T-cell (primary cell): ENCODE measurements at places on chromosomes 11 and 22. TPM values are rescaled to one million over a fixed set of nuclear protein-coding genes. Genes with fewer than 3 reads are reported as not detected.
A peak's percentile ranks its signal among the peaks of the same experiment; 100 is the strongest.

GRCh38 chr22:21646608-21647590, 4.8 kb downstream of the SDF2L1 start:
- peak; percentile 77 for DNase-seq

DNA sequence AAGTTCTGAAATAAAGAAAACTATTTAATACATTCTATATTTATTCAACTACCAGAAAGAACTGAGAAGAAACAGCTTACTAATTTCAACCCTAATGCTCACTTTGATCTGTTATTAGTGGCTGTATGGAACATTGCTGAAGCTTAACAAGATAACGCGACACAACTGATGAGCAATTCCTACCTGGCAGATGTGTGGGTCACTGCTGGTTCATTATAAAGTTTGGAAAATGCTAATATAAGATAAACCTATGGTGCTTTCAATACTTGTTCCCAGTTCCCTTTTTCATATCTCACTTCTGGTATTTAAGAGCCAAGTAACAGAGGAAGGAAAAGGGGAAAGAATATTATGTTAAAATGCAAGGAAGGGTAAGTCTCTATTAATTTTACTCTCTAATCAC, 10.5 kb downstream of the CTSC start:
- no peak for DNase-seq

DNA sequence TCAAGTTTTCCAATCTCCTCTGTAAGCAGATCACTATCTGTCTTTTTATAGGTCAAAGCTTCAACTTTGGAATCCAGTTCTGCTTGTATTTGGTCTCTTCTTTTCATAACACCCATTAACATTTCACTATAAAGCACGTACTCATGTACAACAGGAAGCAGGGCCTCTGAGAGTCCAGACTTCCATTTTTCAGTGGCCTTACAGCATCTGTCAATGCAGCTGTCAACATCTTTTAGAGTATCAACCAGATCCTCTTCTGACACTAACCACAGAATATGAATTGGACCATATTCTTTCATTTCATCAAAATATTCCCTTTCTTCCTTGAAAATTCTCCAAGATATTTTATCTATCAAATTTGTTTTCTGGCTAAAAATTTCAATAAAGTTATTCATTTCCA, 24.7 kb upstream of the SLN start:
- no peak for DNase-seq

- DNase-seq = no peak
Measured at GRCh38 chr11:20388096-20389055, 860 bp downstream of the PRMT3 start.

GRCh38 chr22:24097961-24098391, 83.3 kb upstream of the SUSD2 start:
- no peak for DNase-seq

GRCh38 chr22:20647586-20648305, 126.2 kb upstream of the SERPIND1 start:
- DNase-seq = no peak

GRCh38 chr22:36901411-36902142, 11.9 kb upstream of the CSF2RB start:
- DNase-seq = no peak

GRCh38 chr22:48382197-48382596, 1445.5 kb downstream of the BRD1 start:
- no peak for DNase-seq

DNA sequence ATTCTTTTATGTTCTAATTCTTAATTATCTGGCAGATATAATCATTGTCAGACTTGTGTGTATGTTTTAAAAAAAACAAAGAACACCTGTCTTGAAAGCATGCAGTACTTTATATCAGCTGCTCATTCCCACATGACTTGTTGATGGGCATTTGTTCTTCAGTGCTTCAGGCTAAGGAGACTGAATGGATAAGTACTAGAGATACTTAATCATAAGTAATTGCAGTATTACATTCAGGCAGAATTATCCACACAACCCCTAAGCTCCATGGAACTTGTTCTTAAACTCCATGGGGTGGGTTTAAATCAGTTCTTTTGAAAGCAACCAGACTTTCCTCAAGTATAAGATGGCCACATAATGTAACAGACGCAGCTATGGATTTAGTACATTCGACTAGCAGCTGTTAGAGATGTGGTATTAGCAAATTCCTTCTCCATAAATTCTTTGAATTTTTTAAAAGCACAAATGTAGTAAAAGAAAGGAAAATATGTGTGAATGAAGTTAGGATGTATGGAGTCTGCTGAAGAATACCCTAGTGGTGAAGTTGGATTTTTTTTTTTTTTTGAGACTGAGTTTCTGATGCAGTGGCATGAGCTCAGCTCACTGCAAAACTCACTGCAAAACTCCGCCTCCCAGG, 3.0 kb downstream of the JAM3 start:
- no peak for DNase-seq

DNA sequence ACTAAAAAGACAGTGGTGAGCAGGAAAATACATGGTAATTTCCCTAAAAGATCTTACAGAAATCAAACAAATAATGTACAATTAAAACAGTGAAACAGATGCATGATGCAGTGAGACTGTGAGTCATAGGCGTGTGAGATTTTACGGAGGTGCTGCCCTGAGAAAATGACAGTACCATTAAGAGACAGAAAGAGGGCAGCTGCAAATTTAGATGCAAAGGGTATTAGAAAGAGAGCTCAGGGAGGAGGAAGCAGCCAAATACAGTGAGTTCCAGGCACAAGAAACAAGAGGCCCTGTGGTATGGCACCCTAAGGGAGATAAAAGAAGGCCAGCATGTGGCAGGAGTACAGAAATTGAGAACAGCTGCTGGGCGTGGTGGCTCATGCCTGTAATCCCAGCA, 88.5 kb upstream of the FIBIN start:
- no peak for DNase-seq

DNA sequence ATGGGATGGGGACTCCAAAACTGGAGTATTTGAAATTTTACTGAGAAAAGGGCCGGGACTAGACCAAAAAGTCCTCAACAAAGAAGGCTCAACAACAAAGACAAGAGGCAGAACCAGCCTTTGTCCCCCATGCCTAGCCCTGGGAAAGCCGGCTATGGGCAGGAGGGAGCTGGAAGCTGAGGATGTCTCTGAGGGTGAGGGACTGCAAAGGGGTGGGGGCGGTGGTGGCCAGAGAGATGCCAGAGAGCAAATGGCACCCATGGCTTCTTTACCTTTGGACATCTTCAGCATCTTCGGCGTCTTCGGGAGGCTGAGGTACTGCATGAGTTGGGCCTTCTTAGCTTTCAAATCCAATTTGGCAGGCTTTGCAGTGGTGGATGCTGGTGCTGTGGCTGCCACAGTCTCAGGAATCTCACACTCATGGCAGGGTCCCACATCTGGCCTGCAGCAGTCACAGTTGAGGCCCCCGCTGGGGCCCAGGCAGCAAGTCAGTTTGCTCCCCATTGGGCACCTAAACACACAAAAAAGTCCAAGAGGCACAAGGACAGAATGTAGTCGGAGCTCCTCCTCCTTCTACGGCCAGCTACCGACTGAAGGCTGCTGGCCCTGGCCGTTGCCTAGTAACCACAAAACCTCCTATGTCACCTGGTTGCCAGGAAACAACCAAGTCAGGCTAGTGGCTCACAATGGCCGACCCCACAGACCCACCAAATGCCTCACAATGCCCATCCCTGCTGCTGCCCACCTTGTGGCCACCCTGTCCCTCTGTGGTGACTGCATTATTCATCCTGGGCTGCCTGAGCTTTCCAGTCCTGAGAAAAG, at the start of gene C22orf42:
C22orf42 (minus strand) TSS at position 592 of the 822 bp plus-strand sequence; CDS start at position 504, 88 bp downstream.
- no peak for DNase-seq

DNA sequence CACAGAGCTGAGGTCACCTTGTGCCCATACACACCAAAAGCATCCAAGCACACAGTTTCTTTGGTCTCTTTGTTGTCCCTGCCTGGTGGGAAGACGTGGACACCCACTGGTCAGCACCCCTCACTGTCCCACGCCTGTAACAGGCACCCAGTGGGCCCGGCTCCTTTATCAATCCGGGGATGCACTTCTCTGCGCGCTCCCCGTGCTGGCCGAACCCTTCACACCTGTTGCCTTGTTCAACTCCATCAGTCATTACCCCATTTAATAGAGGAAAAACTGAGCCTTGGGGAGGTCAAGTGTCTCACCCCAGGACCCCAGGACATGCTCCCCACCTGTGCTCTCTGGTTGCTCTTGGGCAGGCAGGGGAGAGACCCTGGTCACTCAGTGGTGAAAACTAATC, 49.7 kb upstream of the FGF3 start:
- no peak for DNase-seq

DNA sequence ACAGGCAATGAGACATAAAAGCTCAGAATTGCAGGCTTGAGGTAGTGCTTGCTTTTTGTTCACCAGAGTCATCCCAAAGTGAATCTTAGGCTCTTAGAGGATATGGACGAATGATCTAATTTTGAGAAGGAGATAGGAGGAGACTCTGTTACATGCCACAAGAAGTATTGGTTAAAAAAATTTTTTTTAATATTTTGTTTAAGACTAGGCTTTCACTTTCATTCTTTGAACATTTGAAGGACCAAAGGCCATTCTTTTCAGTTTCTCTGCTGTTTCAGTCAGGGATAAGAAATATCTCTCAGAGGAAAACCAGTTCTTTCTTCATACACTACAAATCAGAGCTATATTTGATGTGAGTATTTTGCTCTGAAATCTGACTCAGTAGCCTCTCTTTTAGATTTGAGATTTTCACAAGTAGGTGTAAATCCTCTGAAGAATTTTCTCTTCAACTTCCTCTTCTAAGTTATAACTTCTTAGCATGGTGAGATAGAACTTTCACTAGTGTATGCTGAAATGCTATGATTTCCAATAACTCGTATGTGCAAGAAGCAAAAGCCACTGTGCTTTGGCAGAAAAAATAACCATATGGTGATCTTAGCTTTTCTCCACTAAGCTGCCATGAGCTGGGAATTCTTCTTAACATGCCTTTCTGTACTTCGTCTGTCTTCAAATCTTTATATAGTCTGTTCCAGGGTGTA, 24.1 kb upstream of the FAM181B start:
- DNase-seq = no peak

DNA sequence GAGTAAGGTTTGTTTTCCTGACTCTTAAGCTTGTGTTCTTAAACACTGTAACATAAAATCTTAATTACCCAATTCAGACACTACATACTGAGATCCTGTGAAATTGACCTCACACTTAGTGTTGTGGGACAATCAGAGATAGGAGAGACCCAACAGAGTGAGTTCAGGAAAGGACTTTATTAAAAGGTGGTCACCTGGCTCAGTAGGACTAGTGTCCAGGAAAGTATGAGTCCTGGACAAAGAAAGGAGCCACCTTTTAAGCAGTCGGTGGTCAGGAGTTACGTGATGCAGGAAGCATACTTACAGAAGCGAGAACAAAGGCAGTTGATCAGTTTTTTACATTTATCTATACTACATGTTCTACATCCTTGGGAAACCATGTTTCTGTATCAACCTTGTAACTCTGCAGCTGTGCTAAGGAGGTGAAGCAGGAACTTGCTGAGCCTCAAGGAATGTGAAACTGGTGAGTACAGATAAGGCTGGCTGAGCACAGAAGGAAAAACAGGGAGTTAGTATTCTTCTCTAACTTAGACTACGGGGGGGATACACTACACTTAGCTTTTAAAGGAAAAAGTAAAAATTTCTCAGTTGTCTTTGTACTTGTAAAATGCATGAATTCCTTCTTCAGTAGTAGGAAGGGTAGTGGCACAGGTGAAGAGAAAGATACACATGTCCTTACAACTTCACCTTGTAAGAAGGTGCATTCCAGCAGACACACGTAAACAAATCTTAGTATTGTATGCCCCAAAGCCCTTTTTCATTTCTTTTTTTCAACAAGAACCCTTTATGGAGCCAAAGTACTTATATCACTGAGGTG, 15.1 kb downstream of the OR51E1 start:
- DNase-seq = no peak

- DNase-seq = no peak
Measured at GRCh38 chr11:115931548-115932083, 427.4 kb upstream of the CADM1 start.

- no peak for DNase-seq
Measured at GRCh38 chr11:119776651-119777050, 47.7 kb upstream of the NECTIN1 start.

GRCh38 chr22:32646476-32646875, 155.0 kb upstream of the TIMP3 start:
- DNase-seq = no peak

DNA sequence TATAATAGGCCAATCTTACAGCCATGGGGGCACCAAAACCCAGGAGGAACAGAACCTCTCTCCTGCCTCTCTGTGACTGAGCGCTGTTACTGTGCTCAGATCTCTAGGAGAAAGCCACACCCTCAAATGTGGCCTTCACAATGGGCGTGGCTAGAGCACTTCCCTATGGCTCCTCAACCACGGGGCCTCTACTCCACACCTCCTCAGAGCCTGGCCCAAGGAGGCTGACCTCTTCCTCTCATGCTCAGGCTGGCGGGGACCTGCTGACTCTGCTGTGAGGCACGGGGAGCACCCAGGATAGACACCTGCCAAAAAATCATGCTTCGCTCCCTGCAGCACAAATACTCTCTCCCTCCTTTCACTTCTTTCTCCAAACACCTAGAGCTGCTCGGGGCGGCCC, 41.0 kb downstream of the C11orf58 start:
- no peak for DNase-seq

Gene MTFP1
- 24.4 TPM for total RNA-seq

Gene SORL1
- total RNA-seq = 414 TPM

Gene SPTBN2
- 1.1 TPM for total RNA-seq

Gene C11orf87
- not detected for total RNA-seq

Gene OR8G1
- total RNA-seq = not detected

Gene NAALADL1
- total RNA-seq = 26.1 TPM

Gene SLC6A5
- total RNA-seq = not detected

Gene PRRG4
- 0.09 TPM for total RNA-seq

Gene OR4C15
- total RNA-seq = not detected
